ENCODE measurements at places on chromosomes 6 and 20.

- DNase-seq, result no peak
Observed at GRCh38 chr6:72826037-72826436, 204.2 kb downstream of the KCNQ5 start.

DNA sequence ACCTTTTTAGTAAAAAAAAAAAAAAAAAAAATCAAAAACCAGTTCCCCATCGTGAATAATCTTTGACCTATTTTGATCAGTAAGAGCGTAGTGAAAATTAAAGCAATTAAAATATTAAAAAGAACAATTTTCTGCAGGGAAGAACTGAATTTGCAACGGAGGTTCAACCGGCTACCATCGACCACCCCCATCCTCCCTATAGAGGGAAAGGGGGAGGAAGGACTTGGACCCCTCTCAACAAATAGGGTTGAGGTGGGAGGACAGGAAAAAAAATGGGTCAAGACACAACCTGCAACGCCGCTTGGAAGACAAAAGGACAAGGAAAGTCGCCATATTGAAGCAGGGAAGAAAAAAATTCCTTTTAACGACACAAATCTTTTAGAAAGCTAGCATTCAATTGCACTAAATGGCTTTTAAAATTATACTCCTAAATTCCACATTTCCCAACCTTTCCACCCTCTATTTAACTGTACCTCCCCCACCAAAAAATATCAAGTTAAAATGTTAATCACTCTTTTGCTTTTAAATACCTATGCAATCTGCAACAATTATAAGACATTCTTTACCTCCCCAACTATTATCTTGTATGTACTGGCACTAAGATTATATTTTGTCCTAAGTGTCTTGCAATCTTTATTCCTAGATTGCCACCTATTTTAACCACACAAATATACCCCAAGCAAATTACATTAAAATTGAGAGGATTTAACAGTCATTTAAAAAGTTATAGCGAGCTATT is 1.7 kb downstream of the PPP1R10 start:
- peak; percentile 73 for DNase-seq

GRCh38 chr6:56756219-56756789 is 113.6 kb upstream of the DST start:
- DNase-seq, result no peak

GRCh38 chr6:30453508-30454116 is 35.7 kb upstream of the HLA-E start:
- peak; percentile 87 for DNase-seq

- DNase-seq, result no peak
Observed at GRCh38 chr20:35901678-35902544, 52.4 kb downstream of the SCAND1 start.

- no peak for DNase-seq
Observed at GRCh38 chr6:24947636-24948035, 11.9 kb upstream of the RIPOR2 start.

GRCh38 chr6:33429750-33430052 is 9.8 kb downstream of the SYNGAP1 start:
- peak; percentile 63 for DNase-seq

DNA sequence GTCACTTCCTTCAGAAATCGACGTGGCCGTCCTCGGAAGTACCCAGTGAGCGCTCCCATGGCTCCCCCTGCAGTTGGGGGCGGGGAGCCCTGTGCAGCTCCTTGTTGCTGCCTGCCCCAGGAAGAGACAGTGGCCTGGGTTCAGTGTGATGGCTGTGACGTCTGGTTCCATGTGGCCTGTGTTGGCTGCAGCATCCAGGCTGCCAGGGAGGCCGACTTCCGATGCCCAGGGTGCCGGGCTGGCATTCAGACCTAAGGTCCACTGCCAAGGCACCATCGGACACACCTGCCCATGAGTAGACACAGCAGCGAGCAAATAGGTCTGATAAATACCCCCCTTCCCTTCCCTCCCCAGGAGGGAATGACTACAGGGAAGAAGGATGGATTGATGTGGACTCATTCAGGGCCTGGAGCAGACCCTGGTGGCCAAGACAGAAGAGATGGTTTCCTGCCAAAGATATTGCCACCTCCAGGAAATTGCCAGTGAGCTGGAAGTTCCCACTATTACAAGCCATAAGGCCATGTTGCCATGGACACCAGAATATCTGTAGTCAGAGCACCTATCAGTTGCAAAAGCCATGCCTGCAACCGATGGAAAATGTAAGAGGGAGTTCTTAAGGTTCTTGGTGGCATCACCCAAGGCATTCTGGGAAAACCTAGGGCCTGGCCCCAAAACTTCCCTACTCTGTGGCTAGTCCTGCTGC is 4.2 kb downstream of the TCF19 start:
- no peak for DNase-seq

DNA sequence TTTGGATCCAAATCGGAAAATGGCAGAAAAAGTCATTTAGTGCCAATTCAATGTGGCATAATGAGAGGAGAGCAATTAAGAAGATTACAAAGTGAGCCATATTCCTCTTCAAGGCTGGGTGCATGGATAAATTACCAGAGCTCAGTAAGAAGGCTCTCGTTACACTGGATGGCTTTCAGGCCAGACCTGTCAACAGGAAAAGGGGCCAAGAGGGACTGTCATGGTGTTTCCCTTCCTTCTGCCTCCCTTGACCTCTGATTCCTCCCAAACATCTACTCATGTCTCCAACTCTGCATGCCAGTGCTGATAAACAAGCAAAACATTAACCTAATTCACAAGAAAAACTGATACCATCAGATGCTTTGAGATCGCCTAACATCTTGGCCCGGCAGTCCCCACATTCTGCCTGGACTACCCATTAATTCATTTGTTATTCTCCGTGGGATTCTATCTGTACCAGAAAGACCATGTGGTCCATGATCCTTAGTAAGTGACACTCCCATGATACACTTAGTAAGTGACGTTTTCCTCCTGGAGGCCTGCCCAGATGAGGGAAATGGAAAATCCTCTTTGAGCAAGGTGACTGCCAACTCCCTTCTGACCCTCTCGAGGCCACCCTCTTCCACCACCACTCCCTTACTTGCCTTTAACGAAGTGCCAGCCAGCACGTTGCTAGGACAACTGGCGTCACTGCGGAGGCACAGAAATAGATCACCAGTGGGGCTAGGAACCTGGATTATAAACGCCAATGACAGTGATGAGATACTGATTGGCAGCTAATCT is 239.2 kb downstream of the GMPR start:
- DNase-seq, result peak; percentile 35

- DNase-seq, result no peak
Observed at GRCh38 chr6:57075092-57075491, 14.9 kb upstream of the ZNF451 start.

GRCh38 chr6:125519367-125519766 is 217.6 kb upstream of the HDDC2 start:
- no peak for DNase-seq

- DNase-seq, result no peak
Observed at GRCh38 chr6:112781241-112781640, 434.1 kb downstream of the RFPL4B start.

GRCh38 chr6:113068570-113068969 is 721.4 kb downstream of the RFPL4B start:
- DNase-seq, result no peak

GRCh38 chr6:99492092-99492491 is 23.1 kb downstream of the USP45 start:
- no peak for DNase-seq

GRCh38 chr6:36633915-36634314 is 39.8 kb downstream of the SRSF3 start:
- DNase-seq, result no peak

- no peak for DNase-seq
Observed at GRCh38 chr20:50360921-50361320, 149.3 kb upstream of the PTPN1 start.

- DNase-seq, result no peak
Observed at GRCh38 chr6:82783587-82784236, 281.9 kb downstream of the UBE3D start.

- DNase-seq, result no peak
Observed at GRCh38 chr20:60631585-60632287, 620.3 kb upstream of the CDH4 start.

- no peak for DNase-seq
Observed at GRCh38 chr20:43383026-43383795, 74.5 kb upstream of the SRSF6 start.

DNA sequence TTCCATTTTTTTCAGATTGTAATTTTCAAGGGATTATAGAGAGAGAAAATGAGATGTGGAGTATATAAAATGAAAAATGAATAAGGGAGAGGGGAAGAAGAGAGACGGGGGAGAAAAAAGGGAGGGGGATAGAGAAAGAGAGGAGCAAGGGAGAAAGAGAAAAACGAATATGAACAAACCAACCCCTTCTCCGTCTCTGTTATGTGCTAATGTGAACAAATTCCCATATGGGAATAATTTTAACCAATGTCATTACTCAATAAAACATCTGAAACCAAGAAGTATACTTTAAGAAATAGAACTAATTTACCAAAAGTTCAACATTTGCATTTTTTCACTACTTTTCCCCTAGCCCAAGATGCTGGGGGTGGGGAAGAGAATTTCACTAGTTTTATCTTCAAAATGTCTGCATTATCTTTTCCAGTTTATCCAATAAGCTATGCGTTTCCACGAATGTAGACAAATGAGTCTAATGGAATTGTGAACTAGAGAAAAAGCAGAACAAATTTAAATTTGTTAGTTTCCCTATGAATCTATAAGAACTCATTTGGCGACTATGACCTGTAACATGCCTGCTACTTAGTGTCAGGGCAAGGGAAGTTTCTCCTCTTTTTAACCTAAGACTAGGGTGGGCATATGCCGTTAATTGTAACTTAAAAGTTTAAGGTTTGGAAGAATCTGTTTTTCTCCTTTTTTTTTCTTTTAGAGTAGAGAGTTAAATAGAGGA is 286.3 kb downstream of the BTBD9 start:
- DNase-seq, result no peak

DNA sequence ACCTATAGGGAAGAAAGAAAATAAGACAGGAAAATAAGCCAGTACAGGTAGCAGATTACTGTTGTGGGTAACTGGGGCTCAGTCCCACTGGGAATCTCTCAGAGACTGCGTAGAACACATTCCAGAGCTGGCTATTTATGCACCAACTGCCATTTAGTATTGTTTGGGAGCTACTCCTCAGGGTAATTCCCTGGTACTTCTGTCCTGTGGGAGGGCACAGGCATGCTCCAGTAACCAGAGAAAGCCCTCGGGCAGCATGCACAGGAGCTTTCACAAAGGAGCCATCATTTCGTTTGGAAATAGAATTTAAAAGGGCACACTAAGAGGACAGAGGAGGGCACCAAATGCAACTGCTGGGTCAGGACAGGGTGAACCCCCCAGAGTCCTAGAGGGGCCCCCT is 148.0 kb upstream of the LRFN2 start:
- no peak for DNase-seq

DNA sequence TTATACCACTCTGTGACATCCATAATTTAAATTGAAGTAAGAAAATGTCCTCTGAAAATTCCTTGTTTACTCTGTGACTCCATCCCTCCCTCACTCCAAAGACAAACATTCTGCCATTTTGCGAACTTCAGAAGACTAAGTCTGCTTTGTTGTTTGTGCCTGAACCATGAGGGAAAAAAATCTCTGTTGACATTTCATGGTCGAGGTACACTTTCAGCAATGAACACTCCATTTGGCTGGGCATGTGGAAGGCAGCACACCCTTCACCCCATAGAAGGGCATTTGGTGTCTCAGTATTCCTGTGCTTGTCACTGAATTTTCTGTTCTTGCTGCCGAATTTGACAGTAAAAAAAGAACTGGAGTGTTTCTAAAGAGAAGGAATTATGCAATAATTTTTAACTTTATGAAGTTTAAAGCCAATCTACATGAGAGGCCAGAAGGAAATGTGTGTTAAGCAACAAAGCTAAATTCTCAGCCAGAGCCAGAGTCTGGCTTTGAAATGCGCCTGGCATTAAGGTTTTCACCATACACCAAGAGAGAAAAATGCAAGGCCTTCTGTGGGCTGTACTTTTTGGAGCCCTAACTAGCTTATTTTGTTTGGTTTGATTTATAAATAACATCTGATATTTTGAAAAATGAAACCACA is 4.7 kb upstream of the PBOV1 start:
- DNase-seq, result no peak

DNA sequence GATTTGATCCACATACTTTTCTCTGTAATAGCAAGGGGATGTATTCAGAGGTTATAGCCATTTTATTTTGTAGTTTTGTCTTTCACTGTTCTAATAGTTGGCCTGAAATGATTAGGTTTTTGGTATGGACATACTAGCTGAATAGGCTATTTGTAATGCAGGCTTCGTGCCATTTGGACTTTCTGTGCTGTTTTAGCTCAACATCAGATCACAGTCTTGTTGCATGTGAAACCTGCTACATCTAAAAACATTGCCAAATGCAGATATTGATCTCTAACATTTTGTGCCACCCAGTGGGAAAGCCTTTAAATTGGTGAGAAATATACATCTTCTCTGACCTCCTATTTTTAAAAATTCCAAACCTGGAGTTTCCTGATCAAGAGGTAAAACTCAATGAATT is 157.5 kb upstream of the SCGN start:
- no peak for DNase-seq

- DNase-seq, result no peak
Observed at GRCh38 chr6:161598896-161599295, 325.0 kb upstream of the AGPAT4 start.

DNA sequence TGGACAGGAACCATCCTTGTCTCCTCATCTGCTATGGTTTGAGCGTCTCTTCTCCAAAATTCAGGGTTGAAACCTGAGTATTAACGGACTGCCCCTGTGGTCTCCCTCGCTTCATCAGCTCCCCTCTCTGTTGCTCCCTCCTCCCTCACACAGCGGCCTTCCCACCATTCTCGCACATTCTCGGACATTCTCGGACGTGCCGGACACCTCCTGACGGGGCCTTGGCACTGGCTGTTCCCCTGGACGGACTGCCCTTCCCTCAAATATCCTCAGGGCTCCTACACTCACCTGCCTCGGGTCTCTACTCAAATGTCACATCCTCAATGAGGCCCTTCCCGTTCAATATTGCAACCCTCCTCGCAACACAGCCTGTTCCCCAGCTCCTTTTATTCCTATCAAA is 115.8 kb downstream of the TBC1D7 start:
- DNase-seq, result no peak

DNA sequence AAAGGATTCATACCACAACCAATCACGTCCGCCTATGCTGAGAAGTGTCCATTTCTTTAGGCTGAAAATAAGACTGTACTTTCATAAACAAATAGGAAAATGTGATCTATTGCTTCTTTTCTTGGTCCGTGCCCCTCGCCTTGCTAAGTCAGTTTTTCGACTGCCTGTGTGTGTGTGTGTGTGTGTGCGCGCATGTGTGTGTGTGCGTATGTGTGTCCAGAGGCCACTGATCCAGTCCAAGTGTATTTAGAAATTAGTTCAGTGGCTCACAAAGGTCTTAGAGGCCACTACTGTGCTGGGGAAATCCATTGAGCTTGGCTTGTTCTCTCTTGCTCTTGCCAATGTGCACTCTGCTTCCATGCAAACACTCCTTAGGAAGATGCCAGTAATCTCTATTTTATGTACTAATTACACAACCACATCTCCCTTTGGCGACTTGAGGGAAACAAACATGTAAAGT is 50.5 kb downstream of the SLC22A23 start:
- no peak for DNase-seq
